ENCODE measurements at places on chromosomes 2 and 18. TPM values are rescaled to one million over a fixed set of nuclear protein-coding genes. Genes with fewer than 3 reads are reported as not detected.
A peak's percentile ranks its signal among the peaks of the same experiment; 100 is the strongest.

DNA sequence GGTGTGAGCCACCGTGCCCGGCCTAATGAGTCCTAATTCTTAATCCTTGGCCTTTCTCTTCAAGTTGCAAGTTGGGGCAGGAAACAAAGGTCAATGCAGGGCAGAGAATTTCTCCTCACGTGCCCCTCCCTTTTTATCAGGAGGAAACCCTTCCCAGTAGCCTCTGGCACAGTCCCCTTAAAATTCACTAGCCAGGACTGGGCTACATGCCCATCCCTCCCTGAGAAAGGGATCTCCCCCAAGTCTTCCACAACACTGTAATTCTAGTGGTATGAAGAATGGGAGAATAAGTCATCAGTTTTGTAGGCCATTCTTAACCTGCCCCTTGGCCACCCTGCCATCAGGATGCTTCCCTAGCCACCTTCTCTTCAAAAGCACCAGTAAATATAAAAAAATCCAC, 42.2 kb downstream of the ARID5A start:
- DNase-seq: no peak

Gene IL36B
- total RNA-seq: not detected

Gene EFEMP1
- 20.6 TPM for total RNA-seq

Gene GBX2
- total RNA-seq: not detected

Gene DYNAP
- not detected for total RNA-seq

Gene DLX2
- not detected for total RNA-seq

DNA sequence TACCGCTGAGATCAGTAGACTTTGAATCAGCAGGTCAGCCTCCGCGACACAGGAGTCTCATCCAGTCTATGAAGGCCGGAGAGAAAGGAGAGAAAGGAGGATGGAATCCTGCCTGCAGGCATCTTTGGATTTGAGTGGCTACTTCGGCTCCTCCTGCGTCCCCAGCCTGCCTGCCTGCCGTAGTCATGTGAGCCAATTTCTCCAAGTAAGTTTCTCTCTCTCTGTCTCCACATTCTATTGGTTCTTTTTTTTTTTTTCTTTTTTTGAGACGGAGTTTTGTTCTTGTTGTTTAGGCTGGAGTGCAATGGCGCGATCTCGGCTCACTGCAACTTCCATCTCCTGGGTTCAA, 16.7 kb downstream of the PDCD1 start:
- DNase-seq: no peak

Gene EML6
- 8.0 TPM for total RNA-seq

GRCh38 chr2:159188449-159188848, 98.1 kb downstream of the WDSUB1 start:
- no peak for DNase-seq

- DNase-seq: no peak
These were observed 2.7 kb upstream of the BCL11A start for GRCh38 chr2:60556175-60556574.

Gene PSMA8
- total RNA-seq: not detected

DNA sequence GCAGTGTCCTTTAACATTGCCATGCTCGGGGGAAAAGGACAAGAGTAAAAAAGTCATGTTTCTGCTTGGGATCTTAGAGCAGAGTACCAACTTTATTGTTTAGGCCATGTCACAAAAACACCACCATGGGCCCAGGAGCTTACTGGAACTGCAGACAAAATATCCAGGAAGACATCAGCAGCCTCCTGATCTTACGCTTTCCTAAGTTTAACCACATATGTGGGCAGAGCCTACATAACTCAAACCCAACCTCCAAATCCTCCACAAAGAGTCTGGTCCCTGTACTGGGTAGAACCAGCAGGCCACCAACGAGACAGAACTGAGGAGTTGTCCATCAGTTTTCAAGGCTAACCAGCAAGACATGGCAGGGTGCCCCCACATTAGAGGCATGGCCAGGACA, 10.3 kb downstream of the GALNT14 start:
- no peak for DNase-seq

GRCh38 chr2:23757686-23758433, 169.1 kb downstream of the ATAD2B start:
- DNase-seq: no peak

Gene ZNF804A
- total RNA-seq: not detected

- DNase-seq: no peak
These were observed 184.5 kb downstream of the FAM210A start for GRCh38 chr18:13541621-13542519.

Gene PRR30
- total RNA-seq: not detected

Gene NRP2
- total RNA-seq: 6.9 TPM

Gene SAG
- not detected for total RNA-seq

- no peak for DNase-seq
These were observed 12.6 kb upstream of the PROM2 start for GRCh38 chr2:95261602-95262001.

DNA sequence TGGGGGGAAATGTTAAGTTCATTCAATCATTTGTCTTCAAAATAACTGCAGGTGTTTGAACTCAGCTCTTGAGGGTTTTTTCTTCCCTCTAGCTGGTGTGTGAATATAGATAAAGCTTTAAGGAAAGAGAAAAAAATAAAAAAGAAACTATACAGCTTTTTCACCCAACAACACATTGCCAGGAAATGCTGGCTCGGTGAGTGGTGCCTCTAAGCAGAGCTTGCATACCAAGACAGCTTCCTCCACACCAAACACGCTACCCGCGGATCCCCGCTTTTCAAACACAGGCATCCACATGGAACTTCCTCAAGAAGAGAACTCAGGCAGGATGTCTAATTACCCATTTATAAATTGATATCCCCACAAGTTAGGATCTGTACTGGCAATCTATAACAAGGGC, 69.8 kb upstream of the TANK start:
- peak; percentile 45 for DNase-seq

- DNase-seq: no peak
These were observed 70.0 kb downstream of the ANKRD44 start for GRCh38 chr2:197240421-197241041.

Gene CFC1
- total RNA-seq: not detected

DNA sequence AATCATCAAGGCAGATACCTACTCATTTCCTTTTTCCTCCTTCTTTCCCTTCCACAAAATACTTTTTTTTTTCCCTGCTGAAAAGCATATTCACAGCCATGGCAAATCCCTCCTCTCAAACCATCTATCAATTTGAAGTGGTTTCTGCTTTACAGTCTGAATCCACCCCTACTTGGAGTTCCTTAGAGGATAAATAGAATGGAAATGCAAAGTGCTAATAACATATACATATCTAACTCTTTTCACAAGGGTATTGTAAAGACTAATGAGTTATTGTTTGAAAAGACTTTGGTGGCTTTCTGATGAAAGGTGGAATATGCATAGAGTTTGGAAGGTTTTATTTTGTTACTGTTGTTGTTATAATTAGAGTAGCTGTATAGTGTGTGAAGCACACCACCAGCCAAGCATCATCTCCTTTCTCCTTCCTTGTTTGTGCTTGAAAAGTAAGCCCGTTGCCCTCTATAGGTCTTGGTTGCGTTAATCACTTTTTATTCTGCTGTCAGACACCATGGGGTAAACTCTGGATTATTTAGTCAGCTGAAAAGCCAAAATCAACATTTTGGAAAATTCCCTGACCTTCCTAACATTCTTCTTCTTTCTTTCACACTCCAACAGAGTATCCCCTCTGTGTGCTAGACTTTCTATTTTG, 2126.9 kb upstream of the CELF4 start:
- DNase-seq: no peak

DNA sequence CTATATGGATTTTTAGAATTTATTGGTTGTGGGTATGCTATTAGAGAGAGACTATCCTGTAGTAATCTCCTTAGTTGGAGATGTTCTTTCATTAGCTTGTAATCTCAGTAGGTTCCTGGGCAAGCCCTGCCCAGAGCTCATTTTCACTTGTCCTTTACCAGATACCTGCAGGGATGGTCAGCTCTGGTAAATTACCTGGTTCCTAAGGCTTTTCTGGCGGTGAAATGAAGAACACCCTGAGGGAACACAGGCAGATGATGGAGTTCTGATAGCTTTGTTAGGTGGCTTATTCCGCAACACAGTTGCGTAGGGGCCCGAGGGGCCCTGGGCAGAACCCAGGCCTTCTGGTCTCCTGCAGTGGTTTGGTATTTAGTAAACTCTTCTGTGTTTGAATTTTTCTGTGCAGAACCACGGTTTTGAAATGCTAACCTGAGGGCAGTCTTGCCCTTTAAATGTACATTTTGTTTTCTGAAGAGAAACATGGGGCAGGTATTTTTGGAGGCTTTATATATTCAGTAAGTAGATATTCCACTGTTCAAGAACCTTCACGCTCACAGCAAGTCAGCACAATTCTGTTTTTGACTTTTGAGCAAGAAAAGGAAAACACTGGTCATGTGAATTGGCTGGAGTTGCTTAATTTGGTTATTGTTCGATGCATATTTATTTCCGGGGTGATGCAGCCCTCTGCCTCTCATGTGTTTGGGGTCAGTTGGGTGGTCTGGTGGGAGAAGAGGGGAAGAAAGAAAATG, 22.4 kb downstream of the ZNF532 start:
- DNase-seq: no peak

GRCh38 chr2:172698041-172698863, 37.4 kb upstream of the RAPGEF4 start:
- DNase-seq: no peak

GRCh38 chr18:71370095-71370494, 1081.2 kb downstream of the SOCS6 start:
- no peak for DNase-seq

Gene ZAP70
- 0.74 TPM for total RNA-seq

Gene RUFY4
- total RNA-seq: not detected

DNA sequence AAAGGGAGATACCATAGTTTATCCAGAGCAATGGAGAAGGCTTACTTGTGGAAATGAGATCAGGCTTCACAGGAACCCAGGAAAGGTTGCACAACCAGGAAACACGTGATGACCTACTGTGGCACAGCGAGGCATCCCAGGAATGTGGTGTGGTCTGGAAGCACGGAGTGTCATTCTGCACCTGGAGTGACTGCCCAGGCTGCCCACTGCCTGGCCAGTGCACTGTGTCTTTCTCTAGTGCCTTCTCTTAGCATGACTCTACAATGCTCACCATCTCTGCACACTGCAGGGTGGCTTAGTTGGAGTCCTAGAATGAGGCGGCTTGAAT, 48.9 kb downstream of the CHST9 start:
- DNase-seq: no peak

GRCh38 chr2:135740206-135740605, 1.4 kb upstream of the UBXN4 start:
- DNase-seq: no peak

GRCh38 chr18:50507120-50507590, 52.7 kb upstream of the MAPK4 start:
- peak; percentile 63 for DNase-seq

Gene DNER
- not detected for total RNA-seq

Gene CFAP65
- not detected for total RNA-seq

DNA sequence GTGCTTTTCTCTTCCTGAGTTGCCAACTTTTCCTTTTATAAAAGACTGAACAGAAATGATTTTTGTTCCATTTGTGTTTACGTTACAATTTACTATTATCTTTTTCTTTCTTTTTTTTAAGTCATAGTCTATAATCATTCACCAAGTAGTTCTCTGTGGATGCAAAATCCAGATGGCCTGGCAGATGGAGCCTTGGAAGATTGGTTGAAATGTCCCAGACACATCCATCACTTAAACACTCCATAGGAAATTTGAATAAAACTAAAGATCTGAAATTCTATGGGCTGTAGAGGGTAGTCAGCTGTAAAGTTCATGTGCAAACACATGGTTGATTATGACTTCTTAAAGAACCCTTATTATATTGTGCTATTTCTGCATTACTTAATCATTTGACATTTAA, 164.8 kb upstream of the DOCK10 start:
- no peak for DNase-seq

Gene ICA1L
- total RNA-seq: 5.5 TPM

GRCh38 chr18:45621061-45621511, 5.8 kb downstream of the SLC14A2 start:
- DNase-seq: no peak

Gene OSBPL6
- total RNA-seq: 36.2 TPM

Gene FAM110C
- not detected for total RNA-seq

DNA sequence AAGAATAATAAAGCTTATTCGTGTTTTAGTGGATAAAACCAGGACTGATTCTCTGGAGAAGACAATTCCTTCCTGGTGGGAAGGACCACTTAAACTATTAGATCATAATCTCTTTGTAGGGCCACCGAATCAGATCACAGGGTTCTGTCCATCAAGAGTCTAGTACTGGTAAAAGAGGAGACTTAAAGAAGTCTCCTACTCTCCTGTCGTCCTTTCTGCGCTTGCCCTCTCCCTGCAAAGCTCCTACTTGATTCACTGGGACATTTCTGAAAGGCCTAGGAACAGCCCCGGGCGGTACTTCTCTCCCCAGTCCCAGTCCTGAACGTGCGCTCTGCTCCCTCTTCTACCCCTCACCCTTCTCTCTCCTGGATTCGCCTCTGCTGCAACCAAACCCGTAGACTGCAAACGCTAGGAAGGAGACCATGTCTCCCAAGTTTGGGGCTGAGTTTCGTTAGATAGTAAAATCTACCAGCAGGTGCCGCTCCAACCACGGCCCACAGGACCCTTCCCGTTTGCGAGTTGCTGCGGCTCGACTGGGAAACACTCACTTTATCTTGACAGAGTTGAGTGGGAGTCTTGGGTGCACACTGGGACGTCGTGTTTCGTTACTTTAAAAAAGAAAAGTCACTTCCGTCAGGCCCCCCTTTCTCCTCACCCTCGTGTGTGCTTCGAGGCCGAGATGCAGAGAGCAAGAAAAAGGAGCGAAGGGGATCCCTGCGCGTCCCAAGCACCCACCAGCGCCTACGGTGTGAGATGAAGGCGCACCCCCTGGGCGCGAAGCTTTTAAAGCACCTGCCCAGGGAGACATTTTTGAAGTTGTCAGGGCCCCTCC, 923 bp downstream of the FIGLA start:
- DNase-seq: peak; percentile 64

DNA sequence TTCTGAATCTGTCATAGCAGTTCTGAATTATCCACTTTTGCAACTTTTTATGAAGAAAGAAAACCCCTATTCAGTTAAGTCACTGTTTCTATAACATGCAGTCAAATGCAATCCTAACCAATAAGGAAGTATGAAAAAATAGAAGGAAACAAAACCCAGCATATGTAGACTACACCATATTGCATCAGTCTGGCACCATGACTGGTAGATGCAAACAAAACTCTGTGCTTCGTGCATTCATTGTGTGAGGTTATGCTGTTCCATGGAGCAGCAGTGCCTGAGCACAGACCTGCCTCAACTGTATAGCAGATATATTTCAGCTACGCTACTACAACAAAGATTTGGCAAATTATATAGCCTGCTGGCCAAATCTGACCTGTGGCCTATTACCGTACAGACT, 325.5 kb downstream of the LRP1B start:
- no peak for DNase-seq
